Panc1 (cell line): ENCODE measurements at places on chromosomes 11 and 22. TPM values are rescaled to one million over a fixed set of nuclear protein-coding genes. Genes with fewer than 3 reads are reported as not detected.
A peak's percentile ranks its signal among the peaks of the same experiment; 100 is the strongest.

DNA sequence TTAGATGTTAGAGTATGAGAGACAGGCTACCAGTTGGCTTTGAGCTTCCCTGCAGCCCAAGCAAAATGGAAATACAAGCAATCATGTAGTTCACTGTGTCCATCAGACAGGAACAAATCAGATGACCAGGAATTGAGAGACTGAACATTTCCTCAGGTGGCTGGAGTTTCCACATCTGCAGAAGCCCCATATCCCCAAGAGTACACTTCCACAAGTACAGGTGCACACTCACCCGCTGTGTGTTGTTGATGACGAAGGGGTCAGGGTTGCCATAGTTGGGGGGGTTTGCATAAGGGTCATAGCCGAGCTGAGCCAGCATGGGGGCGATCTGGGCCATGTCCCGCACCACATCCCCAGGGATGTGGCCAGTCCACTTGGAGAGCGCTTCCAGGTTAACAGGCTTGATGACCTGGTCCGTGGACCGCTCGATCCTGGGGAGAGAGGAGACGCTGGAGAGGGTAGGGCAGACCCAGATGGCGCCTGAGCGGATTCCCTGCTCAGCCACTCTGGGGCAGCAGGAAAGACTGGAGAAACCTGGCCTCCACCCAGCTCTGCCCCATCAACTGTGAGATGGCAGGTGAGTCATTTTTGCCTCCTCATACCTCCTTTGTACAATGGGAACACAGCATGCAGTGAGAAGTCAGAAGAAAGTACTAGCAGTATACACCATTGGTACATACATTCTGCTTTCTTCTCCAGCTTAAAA, 23.9 kb upstream of the TFIP11 start:
- H3K36me3 ChIP-seq, result no peaks in the 10 kb centered on the region
- H3K4me1 ChIP-seq, result no peaks in the 10 kb centered on the region
- no peaks in the 10 kb centered on the region for H3K27me3 ChIP-seq
- DNase-seq, result no peak
- no peak overlapping the region for H3K27ac ChIP-seq

DNA sequence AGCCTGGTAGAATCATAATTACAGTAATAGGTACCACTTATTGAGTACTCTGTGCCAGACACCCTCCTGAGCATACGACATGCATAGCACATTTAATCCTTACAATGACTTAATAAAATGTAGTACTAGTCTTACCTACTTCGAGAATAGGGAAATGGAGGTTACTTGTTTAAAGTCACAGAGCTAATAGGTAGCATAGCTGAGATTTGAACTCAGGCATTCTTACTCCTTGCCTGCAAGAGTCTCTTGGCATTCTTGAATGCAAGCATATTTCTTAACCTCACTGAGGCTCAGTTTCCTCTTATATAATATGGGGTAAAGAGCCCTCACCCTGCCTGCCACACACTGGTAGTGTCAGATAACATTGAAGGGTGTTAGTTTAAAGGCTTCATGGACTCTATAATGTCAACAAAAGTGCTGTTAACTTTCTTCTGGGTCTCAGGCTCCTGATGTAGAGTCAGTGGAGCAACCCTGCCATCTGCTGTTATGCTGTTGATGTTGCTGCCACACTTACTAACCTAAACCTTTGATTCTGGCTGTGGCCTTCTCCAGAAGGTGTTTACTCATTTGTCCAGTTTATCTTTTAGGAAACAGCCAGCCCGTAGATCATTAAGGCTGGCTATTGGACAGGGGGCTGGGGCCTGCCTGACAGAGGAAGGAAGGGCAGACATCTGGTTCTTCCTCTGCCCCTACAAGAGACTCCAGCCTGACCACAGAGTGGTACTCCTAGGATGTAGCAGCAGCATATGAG, 18.9 kb downstream of the LIMK2 start:
- no peaks in the 10 kb centered on the region for H3K27me3 ChIP-seq
- no peak overlapping the region for H3K4me3 ChIP-seq
- no peak overlapping the region for H3K27ac ChIP-seq
- H3K4me1 ChIP-seq, result peaks cover 4% of the 10 kb centered on the region
- H3K36me3 ChIP-seq, result no peaks in the 10 kb centered on the region
- peak; percentile 30 for DNase-seq

GRCh38 chr11:1916132-1916985, 3.1 kb upstream of the TNNT3 start:
- no peak overlapping the region for H3K27ac ChIP-seq
- peaks cover 5% of the 10 kb centered on the region for H3K4me1 ChIP-seq
- no peak for DNase-seq
- no peaks in the 10 kb centered on the region; the same call in 1 of the 2 replicates for H3K27me3 ChIP-seq
- no peak overlapping the region for H3K4me3 ChIP-seq

Gene GLYAT
- total RNA-seq, result not detected

Gene TEAD1
- total RNA-seq, result 102 TPM

GRCh38 chr22:33747576-33748180, 172.6 kb downstream of the LARGE1 start:
- H3K27me3 ChIP-seq, result no peaks in the 10 kb centered on the region
- no peak for DNase-seq

DNA sequence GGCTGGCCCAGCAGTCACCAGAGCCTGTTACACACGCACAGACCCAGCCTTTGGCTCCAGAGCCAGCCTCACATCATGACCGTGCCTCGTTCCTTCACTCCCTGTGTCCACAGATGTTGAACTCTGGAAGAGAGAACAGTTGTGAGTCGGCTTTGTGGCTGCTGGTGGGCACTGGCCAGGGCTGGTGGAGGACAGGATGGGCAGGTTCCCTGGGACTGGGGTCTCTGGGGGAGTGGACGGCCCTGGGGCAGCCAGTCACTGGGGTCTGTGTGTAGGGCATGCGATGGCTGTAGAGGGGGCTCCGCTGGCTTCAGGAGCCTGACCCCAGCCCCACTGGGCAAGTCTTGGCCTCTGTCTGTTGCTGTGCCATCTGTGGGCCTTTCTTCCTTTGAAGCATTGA, 1070.1 kb downstream of the BRD1 start:
- no peak overlapping the region for H3K4me3 ChIP-seq
- H3K36me3 ChIP-seq, result no peaks in the 10 kb centered on the region
- no peak for DNase-seq

- DNase-seq, result no peak
- H3K4me1 ChIP-seq, result peaks cover 14% of the 10 kb centered on the region
- H3K4me3 ChIP-seq, result no peak overlapping the region
- H3K36me3 ChIP-seq, result no peaks in the 10 kb centered on the region
- H3K27me3 ChIP-seq, result no peaks in the 10 kb centered on the region
- H3K27ac ChIP-seq, result peak overlapping the region; percentile 69
These were observed 6.6 kb upstream of the CARD10 start for GRCh38 chr22:37525746-37526350.

DNA sequence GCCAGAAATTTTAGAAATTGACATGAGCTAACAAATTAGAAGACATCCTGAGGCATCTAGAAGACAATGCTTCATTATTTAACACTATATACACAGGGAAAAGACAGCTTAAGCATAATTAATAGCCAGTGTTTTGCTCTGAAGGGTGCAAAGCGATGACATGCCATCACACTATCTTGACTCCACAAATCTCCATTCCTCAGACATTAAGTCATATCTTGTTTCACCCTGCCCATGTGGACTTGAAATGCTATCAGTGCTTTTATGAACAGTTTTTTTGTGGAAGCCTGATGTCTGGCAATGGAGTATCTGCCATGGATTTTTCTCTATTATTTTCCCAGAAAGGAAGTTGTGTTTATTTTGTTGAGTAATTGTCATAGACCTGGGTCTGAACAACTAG, 2.3 kb downstream of the CARD18 start:
- no peaks in the 10 kb centered on the region for H3K4me1 ChIP-seq
- DNase-seq, result no peak
- no peak overlapping the region for H3K27ac ChIP-seq
- H3K27me3 ChIP-seq, result no peaks in the 10 kb centered on the region
